ENCODE measurements at places on chromosomes 1 and 21.

- DNase-seq = no peak
These were observed 4.0 kb upstream of the BRWD1 start for GRCh38 chr21:39317134-39318090.

- DNase-seq = peak; percentile 54
These were observed at the start of gene IGSF8 for GRCh38 chr1:160097911-160098851. TSS of gene IGSF8 (minus strand) at chr1:160098619. CDS start at chr1:160098472, 147 bp downstream.

GRCh38 chr1:165045902-165046301, 310.6 kb downstream of the LMX1A start:
- no peak for DNase-seq

- no peak for DNase-seq
These were observed 11.5 kb downstream of the TMPRSS3 start for GRCh38 chr21:42384156-42384945.

DNA sequence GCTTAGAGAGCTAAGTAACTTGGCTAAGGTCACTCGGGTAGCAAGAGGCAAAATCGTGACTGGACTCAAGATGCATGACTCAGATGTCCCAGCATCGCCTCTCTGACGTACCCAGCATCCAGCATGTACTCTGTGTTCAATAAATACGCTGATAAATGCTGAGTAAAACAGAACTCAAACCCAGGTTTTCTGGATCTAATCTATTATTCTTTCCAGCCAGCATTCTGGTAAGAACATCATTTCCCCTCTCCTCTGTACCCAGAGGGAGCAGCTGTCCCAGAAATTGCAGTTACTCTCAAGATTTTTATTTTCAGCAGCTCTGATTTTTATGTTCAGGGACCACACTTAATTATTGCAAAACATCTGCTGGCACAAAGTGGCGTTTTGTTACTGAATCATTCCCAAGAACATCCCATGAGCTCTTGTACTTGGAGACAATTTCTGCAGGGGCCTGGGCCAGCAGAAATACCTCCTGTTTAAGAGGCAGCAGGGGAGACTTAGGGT, 249.0 kb downstream of the PRDM2 start:
- DNase-seq = no peak

DNA sequence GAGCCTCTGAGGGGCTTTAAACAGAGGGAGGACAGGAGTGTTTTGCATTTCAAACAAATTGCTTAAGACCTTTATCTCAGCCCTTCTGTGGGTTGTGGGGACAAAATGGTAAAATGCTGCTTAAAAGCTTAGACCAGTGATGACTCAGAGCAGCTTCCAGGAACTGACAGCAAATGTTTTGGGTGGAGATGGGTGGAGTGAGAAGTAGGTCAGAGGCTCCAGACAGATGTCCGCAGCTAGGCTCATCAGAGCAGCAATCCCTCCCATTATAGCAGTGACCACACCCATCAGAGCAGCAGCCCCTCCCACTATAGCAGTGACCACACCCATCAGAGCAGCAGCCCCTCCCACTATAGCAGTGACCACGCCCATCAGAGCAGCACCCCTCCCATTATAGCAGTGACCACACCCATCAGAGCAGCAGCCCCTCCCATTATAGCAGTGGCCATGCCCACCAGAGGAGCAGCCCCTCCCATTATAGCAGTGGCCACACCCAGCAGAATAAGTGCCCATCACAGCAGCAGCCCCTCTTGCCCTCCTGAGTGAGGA, 532.2 kb downstream of the MATN1 start:
- DNase-seq = no peak

GRCh38 chr1:46554597-46555381, 3.3 kb upstream of the KNCN start:
- no peak for DNase-seq

Measured in urinary bladder (tissue), 4 donors.